ENCODE measurements at places on chromosomes 3 and 15.

GRCh38 chr3:120280026-120280425 lies 5.0 kb downstream of the GPR156 start:
- no peak for DNase-seq

- no peak for DNase-seq
Measured at GRCh38 chr15:51004103-51004551, 90.6 kb downstream of the TNFAIP8L3 start.

- DNase-seq: no peak
Measured at GRCh38 chr15:72966641-72967040, 85.6 kb upstream of the NEO1 start.

DNA sequence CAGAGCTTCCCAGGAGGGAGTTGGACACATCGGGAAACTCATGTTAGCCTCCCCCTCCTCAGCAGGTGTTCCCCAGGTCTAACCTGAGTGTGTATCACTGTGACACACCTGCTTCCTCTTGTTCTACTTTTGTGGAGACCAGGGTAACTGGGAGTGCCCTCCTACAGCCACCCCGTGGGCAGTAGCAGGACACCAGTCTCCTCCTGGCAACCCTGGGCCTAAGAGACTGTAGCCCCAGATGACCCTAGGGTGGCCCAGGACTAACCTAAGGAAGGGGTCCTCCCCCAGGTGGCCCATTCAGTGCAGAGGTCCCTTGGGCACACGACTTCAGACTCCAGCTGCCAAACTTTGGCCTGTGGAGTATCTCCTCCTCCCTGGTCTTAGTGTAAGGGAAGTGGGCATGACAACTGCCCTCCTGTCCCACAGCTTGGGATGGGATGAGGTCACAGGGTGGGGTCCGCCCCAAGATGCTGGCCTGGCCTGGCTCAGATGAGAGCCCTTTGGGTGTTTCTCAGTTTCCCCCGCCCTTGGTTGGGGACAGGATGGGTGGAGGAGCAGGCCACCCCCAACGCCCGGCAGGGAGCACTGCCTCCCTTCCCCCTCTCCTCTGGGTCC lies 4.8 kb downstream of the CSK start:
- no peak for DNase-seq

DNA sequence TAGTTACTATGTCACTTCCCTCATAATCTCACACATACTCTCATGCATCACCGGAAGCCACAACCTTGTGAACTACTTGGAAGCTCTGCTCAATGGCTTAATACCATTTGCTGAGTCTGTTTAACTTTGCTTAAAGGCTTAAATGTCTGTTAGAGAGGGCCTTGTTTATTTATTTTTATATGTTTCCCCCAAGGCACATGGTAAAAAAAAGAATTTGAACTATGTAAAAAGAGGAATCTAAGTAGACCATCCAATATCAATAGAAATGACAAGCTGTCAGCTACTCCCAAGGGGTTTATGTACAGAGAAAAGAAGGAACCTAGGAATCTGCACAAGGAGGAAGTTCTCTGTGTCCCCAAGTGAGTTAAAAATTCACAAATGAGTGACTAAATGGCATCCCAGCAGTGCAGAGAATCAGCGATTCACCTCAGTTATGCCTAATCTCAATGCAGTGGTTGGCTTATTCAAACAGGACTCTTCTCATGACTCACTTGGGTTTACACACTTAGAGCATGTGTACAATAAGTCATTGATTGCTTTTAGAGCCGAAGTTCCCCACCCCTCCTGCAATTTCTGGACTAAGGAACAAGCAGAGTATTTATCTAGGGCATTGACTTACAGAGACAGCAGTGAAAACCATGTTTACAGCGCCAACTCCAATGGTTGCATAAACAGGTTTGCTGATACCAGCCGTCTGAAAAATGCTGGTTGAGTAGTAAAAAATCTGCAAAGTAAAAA lies 24.4 kb downstream of the SLC2A2 start:
- no peak for DNase-seq

GRCh38 chr3:129777806-129778205 lies 115.7 kb downstream of the TMCC1 start:
- no peak for DNase-seq

DNA sequence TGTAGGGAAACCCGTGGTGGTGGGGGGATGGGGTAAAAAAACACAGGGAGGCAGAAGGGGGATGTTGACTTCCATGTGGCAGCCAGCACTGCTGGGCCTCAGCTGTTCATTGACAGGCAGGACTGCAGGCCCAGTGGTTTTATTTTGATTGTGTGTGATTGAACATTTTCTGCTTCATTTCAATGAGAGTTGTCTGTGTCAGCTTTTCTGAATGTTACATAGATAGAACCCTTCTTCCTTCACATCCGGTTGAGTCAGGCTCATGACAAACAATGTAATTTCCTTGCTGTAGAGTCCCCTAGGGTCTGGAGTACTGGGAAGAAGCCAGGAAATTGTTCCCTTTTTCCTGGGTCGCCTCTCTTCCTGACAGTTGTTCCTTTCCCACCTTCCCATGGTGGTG lies 8.2 kb upstream of the RPP25 start:
- no peak for DNase-seq

DNA sequence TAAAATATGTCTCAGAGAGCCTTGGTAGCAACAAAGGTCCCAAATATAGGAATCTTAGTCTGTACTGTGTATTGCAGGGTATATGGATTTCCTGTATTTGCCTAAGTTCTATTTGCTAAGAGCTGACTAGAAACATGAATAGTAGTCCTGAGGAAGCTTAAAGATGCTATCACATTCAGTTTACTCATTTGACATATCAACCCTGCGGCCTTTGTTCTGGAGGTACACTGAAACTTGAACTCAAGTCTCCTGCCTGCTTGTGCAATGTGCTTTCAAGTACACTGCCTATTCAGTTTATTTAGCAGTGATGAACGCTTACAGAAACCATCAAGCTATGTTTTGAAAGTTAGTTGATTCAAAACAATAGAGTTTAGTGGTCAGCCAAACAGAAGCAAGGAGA lies 21.1 kb downstream of the IL1RAP start:
- DNase-seq: no peak
